ENCODE measurements at places on chromosomes 7 and 10.

- DNase-seq: no peak
These were observed 122.8 kb upstream of the SHH start for GRCh38 chr7:155935005-155935557.

- DNase-seq: no peak
These were observed 268.1 kb downstream of the HPSE2 start for GRCh38 chr10:98967601-98968000.

GRCh38 chr10:69846293-69846921, 44.7 kb downstream of the COL13A1 start:
- peak; percentile 40 for DNase-seq

DNA sequence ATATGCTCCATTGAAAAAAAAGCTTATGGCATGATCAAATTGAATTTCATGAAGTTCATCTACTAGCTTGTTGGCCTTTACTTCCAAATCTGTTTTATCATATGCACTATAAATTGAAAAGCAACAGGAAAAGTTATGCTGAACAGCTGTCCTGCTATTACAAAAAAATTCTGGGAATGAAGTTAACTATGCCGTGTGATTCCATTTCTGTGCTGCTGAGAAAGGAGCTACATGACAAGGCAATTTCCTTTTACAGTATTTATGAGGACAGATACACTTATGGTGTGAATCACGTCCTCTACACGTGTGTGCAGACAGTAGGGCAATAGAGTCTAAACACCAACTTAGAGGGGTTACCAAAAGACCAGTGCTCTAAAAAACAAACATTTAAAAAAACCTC, 426.5 kb upstream of the AKR1E2 start:
- no peak for DNase-seq

GRCh38 chr7:27885652-27886051, 145.7 kb downstream of the TAX1BP1 start:
- DNase-seq: no peak

GRCh38 chr7:134963036-134963435, 23.3 kb upstream of the AGBL3 start:
- DNase-seq: no peak

DNA sequence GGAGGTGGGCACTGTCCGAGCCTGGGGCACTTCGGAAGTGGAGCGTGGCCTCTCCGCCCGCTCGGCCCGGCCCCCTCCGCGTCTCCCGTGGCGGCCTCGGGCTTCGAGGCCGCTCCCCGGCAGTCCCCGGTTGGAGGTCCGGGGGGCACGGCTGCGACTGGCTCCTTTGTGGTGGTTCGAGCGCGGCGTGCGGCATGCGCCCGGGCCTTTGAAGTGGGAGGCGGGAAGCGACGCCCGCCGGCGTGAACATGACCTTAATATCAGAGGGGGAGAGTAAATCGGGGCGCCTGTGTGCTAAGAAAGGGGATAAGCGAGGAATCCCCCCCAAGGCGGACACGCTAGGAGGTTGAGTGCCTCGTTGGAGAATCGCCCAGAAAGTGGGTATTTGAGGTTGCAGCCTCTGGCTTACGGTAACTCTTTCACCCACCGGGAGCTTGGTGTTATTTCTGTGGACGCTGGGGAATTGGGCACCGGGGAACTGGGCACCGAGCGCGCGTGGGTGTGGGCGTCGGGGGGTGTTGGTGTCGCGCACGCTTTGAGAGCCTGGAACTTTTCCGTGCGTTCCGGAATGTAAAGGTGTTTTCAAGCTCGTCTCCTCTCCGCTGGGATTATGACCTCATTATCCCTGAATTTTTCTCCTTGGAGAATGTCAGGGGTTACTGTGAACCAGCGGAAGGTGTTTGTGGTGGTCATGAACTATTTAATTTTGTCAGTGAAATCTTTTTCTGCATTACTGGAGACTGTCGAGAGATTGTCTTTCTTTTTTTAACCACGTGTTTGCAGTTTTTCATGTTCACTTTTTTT, 660 bp downstream of the SUV39H2 start:
- peak; percentile 60 for DNase-seq

GRCh38 chr7:64914557-64914956, 11.5 kb downstream of the ZNF273 start:
- no peak for DNase-seq

- no peak for DNase-seq
These were observed 88.6 kb downstream of the GFRA1 start for GRCh38 chr10:116184512-116184794.

GRCh38 chr7:147411096-147411495, 1179.5 kb upstream of the C7orf33 start:
- DNase-seq: no peak

DNA sequence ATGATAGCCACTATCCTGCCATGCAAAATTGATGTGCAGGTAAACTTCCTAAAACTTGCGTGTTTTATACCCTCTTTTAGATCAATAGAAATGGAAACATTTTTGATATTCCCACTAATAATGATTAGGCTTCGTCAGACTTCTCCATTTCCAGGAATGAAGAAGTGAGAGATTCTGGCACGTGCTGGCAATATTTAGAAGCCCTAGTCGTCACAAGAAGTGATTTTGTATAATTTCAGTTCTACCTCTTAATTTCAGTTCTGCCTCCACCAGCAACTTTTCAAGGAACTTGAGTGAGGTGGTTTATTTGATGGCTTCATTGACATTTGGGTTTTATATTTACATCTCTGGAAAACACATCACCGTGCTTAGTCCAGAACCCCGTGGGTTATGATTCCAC, 61.9 kb downstream of the MRC1 start:
- no peak for DNase-seq

DNA sequence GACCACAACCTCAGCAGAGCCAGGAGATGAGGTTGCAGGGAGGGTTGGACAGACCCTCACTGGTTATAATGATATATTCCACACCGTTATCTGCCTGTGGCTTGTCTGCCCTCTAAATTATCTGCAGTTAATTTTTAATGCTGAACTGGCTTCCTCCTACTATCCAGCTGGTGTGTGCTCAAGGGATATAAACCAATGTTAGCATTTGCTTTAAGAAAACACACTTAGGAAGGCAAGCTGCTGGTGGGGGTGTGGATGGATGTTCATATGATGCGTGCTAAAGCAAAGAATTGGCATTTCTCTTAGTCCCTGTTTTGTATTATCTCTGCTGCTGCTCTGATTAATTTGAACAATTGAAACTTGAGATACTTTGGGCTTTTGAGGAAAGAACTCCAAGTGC, 132.2 kb upstream of the NPVF start:
- DNase-seq: no peak

GRCh38 chr10:121886181-121886580, 41.6 kb downstream of the ATE1 start:
- no peak for DNase-seq

DNA sequence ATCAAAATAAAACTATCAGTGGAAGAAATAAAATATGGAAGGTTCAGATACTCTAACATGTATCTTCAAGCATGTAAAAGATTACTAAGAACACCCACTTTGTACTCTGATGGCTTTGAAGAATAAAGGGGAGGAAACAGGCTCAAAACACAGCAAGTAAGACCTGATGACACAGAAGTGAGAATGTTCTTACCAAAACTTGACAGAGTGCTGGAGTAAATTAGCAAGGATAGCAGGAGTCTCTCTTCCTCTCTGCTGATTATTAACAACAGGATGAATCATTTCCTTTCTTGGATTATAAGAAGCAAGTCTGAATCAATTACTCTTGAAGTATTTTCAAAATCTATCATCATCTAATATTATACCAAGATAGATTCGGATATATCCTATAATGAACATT, 47.5 kb downstream of the GLI3 start:
- DNase-seq: no peak

GRCh38 chr7:4189131-4189570, 492.9 kb upstream of the FOXK1 start:
- peak; percentile 17 for DNase-seq

Data from neural progenitor cell (in vitro differentiated cells).